ENCODE measurements at places on chromosomes 6 and 20.

DNA sequence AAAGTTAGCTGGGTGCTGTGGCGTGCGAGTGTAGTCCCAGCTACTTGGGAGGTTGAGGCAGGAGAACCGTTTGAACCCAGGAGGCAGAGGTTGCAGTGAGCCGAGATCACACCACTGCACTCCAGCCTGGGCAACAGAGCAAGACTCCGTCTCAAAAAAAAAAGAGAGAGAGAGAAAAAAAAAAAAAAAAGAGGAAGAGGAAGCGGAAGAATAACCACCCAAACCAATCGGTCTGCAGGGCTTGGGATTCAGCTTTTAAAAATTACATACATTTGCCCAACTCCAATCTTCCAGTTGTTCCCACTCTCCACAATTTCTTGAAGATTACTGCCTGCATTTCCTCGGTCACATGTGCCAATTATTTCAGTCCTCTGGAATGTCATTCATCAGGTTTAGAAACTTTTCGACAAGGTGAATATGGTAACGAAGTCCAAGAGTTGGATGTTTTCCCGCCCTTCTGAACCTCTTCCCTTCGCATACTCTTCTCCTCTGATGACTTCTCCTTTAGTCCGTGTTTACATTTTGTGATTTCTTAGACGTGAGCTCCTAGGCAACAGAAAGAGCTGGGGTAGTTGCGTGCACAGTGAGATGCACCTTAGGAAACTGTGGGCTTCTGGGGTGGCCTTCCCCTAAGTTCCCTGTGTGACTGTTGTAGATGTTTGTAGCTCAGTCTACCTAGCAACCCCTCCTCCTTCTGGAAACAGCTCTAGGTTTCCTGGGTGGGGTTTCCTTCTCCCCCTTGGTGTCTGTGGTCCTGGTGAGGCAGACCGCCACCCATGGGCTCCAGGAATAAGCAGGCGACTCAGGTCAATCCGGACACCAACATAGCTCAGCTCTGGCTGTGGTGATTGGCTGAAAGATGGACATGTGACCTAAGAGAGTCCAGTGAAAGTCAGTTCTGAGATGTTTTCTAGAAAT lies 63.0 kb upstream of the NCOA3 start:
- DNase-seq, result no peak

GRCh38 chr6:142613981-142614380 lies 312.2 kb downstream of the ADGRG6 start:
- DNase-seq, result no peak

DNA sequence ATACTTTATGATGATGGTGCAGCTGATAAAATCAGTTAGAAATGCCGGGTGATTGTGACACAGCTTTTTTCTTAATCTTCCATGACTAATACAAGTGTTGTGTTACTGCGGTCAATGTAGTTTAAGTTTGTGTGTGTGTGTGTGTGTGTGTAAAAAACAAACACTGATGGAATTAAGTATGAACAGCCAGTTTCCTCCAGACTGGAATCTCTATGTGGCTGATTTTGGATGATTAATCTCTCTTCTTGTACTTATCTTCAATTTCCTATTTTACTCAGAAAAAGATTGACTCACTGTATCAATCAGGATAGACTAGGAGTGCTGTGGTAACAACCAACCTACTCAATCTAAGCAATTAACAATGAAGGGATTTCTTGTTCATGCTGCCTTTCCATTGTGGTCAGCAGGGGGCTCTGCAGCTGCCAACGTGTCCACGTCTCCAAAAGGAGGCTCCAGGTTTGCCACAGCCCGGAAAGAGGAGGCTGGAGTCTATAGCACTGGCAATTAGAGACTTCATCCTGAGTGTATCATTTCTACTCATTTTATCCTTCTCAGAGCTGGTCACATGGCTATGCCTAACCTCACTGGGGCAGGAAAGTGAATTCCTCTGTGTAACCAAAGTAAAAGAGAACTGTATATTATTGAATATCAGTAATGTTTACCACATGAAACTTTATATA lies 107.7 kb downstream of the CD109 start:
- peak; percentile 34 for DNase-seq

GRCh38 chr6:106087548-106088325 lies 1.6 kb downstream of the PRDM1 start:
- DNase-seq, result no peak

DNA sequence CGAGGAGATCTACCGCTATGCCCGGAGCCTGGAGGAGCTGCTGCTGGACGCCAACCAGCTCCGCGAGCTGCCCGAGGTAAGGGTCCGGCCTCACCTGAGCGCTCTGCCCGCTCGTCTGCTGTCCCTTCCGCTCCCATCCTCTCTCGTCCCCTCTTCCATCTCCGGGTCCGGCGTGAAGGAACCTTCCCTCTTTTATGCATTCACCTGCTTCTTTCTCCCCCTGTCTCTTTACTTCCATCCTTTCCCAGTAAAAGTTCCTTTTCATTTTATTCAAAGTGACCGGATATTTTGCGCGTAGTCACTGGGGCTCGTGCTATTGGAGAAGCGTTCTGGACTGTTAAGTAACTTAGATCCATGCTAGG lies 516 bp downstream of the LRRC1 start:
- DNase-seq, result no peak

GRCh38 chr20:63129991-63130657 lies 85.8 kb downstream of the YTHDF1 start:
- no peak for DNase-seq

DNA sequence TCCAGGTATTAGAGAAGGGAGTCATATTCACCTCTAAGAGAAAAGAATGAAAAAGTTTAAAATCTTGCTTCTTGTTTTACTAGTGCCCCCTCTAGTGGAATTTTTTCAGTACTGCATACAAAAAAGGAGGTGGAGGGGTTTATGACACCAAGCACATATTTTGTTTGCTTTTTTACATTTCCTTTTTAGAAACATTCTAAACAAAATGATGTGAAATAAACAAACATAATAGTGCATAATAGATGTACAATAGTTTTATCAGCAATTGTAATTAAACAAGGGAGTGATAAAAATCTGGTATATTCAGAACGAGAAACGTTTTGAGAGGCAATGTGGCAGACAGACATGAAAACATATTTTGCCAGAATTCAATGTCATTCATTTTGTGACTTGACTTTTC lies 111.0 kb upstream of the TFAP2D start:
- peak; percentile 32 for DNase-seq

DNA sequence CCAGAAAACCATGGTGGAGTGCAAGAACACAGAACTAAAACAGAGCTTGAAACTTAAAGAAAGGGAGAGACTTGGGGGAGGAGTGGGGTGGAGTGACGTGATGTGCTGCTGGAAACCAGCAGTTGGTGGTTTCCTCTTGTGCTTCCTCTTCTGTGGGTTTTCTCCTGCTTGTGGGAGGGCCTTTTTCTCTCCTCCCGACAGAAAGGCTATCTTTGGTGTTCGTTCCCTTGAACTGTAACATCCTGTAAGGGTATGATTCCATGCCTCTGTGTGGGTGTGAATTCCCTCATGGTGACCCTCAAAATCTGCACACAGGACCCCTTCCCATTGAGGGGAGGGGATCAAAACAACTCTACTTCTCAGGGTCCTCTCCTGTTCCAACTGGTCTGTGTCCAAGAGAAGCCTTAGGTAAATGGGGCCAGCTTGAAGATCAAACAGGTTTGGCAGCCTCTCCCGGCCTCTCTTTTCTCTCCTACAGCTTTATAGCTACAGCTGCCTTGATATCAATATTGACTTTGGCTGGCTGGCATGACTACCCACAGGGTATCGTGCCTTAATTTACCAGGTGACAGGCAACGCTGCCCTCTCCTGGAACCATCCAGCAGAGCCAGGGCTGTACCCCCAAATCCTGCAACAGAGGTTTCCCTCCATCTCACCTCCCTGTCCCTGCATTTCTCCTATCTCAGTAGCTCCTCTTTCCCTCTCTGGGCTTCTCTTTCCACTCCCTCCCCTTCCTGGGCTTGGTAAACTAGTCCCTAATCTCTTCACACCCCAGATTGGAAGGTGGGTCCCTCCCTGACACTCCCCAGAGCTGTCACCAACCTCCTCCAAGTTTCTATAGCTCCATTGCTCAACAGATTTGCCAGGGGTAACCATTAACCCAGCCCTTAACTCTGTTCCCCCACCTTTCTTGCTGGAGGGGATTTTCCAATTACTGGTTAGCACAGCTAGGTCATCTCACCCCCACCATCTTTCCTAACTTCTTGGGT lies 1.5 kb upstream of the MSH5 start:
- DNase-seq, result no peak

GRCh38 chr20:64160526-64161355 lies 3.5 kb upstream of the MYT1 start:
- DNase-seq, result no peak

DNA sequence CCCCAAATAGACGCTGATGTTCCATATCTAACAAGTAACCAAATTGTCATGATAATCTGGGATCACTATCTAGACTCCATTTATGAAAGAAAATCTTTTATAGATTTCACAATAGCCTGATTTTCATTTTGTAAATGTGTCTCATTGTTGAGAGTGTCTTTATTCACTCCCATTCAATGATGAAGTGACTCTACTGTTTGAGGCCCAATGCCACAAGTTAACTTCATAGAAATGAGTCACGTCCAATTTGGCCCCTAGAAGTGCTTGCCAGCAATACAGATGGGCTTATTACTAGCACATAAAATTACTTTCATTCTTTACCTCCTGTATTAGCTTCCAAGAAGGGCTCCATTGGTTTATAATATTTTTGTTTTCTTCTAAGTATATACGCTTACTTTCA lies 6.3 kb downstream of the IPCEF1 start:
- DNase-seq, result no peak

GRCh38 chr20:58485393-58485792 lies 29.8 kb downstream of the APCDD1L start:
- DNase-seq, result peak; percentile 56

GRCh38 chr6:158777510-158777909 lies 41.7 kb downstream of the EZR start:
- DNase-seq, result no peak

- DNase-seq, result no peak
Observed at GRCh38 chr6:90530882-90531281, 56.0 kb downstream of the MAP3K7 start.

GRCh38 chr6:108616544-108616943 lies 55.8 kb downstream of the FOXO3 start:
- no peak for DNase-seq

DNA sequence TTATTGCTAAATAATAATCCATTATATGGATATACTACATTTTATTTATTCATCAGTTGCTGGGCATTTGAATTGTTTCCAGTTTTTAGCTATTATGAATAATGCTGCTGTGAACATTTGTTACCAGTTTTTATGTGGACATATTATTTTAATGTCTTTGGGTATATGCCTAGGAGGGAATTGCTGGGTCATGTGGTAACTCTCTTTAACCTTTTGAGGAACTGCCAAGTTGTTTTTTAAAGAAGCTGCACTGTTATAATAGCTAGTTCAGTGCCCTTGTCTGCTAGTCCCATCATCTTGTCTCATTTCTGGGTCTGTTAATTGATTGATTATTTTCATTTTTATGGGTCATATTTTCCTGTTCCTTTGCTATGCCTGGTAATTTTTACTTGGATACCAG lies 56.3 kb downstream of the FOXO3 start:
- DNase-seq, result no peak

DNA sequence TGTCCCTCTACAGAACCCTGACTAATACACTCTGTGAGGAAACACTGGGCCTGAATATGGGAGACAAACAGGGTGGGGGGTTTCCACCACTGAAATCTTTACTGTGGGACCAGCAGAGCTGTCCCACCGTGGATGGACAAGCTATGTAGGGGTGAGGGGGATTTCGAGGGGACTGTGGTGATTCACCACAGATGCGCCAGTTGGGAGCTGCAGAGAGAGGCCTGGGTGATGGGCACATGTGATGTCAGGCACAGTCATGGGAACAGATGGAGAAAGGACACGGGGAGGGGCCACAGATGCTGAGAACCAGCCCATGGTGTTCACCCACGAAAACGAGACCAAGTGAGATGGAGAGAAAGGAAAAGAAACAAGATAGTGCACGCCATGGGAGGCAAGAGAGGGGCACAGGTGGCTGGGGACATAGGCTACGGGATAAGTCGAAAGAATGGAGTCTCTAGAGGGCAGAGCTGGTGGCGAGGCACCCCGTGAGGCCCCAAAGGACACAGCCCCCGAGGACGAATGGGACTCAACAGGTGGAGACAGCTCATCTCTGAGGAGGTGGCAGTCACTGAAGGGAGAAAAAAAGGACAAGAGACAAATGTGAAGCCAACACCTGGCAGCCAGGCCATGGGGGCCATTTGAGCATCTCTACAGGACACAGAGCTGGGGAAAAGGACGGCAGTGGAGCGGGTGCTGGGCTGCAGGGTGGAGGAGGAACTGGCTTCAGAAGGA lies 10.5 kb upstream of the RAMACL start:
- DNase-seq, result no peak

DNA sequence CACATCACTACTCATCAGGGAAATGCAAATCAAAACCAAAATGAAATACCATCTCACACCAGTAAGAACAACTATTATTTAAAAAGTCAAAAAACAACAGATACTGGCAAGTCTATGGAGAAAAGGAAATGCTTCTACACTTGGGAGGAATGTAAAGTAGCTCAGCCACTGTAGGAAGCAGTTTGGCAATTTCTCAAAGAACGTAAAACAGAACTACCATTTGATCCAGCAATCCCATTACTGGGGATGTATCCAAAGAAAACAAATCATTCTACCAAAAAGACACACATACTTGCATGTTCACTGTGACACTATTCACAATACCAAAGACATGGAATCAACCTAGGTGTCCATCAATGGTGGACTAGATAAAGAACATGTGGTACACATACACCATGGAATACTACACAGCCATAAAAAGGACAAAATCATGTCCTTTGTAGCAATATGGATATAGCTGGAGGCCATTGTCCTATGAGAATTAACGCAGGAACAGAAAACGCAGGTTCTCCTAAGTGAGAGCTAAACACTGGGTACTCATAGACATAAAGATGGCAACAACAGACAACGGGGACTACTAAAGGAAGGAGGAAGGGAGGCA lies 260.4 kb downstream of the RNGTT start:
- DNase-seq, result no peak

DNA sequence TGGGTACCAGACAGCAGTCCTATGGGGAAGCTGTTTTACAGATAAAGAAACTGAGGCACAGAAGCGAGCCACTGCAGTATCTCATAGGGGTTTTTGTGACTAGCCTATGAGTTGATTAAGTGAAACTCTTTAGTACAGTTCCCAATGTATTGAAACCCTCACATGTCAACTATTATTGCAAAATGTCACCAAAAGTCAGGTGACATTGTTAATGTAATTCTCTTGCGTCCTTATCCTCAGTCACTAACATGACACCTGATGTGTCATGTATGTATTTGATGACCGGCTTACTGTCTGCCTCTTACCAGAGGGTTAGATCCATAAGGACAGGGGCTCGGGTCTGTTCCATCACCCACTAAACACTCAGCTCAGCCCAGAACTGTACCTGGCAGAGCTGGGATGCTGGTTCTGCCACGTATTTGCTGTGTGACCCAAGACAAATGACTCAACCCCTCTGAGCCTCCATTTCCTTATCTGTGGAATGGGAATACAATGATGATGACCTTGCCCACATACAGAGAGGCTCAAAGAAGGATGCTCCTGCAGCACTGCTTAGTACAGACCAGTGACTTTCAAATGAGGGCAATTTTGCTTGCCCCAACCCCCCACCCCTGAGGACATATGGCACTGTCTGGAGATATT lies 32.9 kb downstream of the PREX1 start:
- DNase-seq, result no peak

GRCh38 chr6:114090626-114091025 lies 119.7 kb upstream of the HDAC2 start:
- no peak for DNase-seq
